Umbilical cord (tissue), 2 donors: ENCODE measurements at places on chromosomes 2 and 18. TPM values are rescaled to one million over a fixed set of nuclear protein-coding genes. Genes with fewer than 3 reads are reported as not detected.

GRCh38 chr2:62991605-62992004 is 59.0 kb upstream of the OTX1 start:
- no peak for DNase-seq

- no peak for DNase-seq
Observed at GRCh38 chr18:58431215-58431614, 197.7 kb downstream of the ALPK2 start.

Gene GCG
- total RNA-seq, result 2.4 TPM

GRCh38 chr2:32963941-32964340 is 17.2 kb downstream of the LTBP1 start:
- DNase-seq, result peak; percentile 52

DNA sequence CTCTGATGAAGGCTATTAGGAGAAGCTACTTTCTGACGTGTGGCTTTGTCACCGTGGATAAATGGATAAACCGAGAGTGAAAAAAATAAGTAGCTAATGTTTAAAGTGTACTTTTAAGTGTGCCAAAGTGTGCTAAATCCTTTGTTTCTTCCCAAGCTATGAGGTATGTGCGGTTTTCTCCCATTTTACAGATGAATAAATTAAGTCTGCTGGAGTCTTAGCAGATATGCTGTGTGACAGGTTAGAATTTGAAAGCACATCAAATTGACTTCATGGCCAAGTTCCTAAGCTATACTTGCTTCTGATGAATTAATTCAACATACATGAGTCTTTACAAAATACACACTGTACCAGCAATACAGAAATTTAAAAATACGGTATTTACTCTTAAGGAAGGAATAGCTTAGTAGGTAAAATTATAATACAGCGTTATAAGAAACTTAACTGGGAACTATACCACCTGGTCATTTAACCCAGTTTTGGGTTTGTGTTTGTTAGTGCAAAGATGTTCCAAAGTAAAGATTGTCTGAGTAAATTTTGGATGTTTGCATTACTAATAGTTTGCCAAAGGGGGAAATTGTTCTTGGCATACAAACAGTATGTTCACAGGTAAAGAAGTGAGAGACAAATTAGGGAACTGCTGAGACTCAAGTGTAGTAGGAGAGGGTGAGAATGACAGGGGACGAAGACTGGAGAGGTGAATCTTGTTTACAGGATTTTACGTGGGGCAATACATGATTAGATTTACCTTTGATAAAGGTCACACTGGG is 1.4 kb downstream of the AGPS start:
- DNase-seq, result no peak

DNA sequence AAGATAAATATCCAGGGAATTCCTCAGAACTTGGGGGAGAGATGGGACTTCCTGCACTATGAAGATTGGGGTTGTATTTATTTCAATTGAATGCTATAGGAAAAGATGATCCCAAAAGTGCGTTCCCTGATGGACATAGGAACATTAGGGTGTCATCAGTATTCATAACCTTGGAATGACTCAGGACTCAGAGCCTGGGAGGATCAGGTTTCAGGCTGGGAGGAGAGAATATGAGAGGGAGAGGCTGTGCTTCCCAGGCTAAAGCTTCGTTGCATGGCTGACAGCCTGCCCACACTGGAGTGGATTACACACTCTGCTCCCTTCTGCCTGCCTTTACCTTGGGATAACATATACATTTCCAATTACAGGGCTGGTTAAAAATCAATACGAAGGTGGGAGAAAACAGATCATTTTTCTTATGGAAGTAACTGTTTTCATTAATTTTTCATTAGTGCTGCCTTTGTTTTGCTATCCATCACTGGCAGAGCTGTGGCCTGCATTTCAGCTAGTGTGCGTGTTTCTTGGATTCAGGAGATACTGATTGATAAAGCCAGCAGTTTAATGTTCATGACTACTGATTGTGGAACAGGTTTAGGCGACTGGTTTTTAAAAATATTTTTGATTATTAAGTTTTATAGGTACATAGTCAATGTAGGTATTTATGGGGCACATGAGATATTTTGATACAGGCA is 118.7 kb downstream of the KCTD1 start:
- peak; percentile 88 for DNase-seq

DNA sequence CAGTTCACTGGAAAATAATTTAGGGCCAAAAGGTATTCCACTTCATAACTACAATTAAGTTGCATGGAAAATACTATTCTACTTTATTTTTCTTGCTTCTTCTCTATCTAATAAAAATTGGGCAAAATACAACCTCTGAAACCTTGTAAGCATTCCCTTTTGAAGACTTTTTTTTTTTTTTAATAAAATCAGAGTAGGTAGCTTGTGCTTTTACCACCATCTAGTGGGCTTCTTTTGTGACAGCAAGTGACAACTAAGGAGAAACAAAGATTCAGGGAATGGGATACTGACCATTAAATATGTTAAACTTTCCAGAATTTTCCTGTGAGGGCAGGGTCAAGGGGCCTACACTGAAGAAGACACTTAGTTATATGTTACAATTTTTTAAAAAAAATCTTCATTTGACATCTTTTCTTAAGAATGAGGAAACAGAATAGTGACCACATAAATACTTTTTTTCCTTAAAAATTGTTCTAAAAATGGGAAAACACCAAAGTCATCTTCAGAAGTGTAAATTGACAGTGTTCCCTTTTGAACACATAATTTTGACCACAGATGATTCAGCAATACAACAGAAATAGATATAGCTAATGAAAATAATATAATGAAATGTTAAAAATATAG is 1183.2 kb upstream of the ACVR2A start:
- peak; percentile 60 for DNase-seq

DNA sequence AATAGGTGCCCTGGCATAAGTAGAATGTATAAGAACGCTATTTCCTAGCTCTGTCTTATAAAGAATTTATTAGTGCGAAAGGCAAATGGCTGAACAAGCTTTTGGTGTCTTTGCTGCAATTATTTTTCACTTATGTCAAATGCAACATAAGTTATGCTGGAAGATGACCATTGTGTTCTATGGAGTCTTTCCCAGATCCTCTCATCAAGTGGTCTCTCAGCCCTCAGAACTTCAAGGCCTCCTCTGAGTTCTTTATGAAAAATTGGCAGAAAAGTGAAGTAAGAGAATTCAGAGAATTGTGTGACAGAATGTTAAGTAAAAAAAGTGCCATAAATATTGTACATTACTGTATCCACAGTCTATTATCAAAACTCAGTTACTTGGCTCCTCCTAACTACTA is 75.2 kb downstream of the RIT2 start:
- no peak for DNase-seq

Gene LYPD1
- total RNA-seq, result 0.72 TPM

Gene SP3
- 125 TPM for total RNA-seq

DNA sequence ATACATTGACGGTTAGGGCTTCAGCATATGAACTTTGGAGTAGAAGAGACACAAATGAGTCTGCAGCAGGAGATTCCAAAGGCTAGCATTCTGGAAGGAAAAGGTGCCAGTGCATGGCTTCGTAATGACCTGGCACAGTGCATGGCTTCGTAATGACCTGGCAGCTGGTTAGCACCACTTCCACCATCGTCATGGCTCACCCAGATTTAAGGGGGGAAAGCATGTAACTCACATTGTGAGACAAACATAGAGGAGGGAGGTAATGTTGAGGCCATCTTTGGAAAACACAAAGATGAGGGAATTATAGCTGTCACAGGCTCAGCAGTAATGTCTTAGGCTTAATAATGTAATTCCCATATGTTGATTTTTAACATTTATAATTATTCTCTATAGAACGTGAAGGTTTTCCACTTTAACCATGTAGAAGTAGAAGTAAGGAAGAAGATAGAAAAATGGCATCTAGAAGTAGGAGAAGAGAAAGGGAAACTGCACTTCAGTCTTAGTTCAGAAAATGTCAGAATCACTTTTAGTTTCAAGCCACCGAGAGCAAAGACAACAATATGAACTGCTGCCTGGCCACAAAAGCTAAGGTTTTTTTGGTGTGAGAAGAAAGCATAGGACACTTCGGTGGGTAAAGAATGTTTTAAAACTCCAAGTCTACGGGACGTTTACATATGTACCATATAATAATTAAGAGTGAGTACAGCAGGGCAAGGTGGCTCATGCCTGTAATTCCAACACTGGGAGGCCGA is 6.8 kb upstream of the STK25 start:
- DNase-seq, result no peak

Gene RGPD8
- 55.9 TPM for total RNA-seq

Gene DLGAP1
- 20.7 TPM for total RNA-seq

DNA sequence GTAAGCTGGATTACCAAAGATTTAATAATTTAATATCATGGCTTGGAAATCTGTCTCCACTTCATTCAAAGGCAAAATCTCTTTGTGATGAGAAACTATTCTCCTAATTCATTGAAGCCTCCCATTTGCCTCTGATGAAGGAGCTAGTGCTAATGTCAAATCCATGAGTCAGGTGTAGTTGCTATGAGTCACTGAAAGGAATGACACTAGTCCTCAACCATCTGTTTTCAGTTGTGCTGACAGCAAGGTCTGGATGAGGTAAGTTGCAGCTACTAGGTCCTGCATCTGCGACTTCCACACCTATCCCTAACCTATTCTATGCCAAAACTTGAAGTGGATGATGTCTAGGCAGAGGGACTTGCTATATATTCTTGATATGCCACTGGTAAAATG is 324.0 kb upstream of the UBE2E3 start:
- no peak for DNase-seq

GRCh38 chr2:80396276-80396675 is 91.7 kb upstream of the LRRTM1 start:
- DNase-seq, result no peak

DNA sequence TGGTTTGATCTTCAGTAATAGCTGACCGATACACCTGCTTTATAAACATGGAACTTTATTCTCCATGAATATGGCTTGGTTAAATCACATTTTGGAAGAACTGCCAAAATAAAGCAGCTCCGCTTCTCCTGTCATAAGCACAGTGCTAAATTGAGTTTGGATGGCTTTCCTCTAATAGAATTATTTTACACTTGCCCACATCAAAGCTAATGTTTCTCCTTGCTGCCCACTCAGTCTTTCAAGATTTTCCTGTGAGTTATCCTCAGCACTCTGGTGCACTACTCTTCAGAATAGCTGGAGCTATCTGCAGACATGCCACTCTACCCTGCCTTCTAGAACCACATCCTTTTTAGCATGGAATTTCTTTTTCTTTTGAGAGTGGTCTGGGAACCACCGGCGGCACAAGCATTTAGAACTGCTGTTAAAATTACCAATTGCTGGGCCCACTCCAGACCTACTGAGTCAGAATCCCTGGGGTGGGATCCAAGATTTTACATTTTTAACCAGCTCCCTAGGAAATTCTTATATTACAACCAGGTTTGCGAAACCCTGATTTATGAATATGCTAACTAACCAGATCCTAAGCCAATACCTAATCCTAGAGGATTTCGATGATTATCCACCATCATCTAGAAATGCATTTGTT is 283.3 kb downstream of the AFF3 start:
- DNase-seq, result no peak

DNA sequence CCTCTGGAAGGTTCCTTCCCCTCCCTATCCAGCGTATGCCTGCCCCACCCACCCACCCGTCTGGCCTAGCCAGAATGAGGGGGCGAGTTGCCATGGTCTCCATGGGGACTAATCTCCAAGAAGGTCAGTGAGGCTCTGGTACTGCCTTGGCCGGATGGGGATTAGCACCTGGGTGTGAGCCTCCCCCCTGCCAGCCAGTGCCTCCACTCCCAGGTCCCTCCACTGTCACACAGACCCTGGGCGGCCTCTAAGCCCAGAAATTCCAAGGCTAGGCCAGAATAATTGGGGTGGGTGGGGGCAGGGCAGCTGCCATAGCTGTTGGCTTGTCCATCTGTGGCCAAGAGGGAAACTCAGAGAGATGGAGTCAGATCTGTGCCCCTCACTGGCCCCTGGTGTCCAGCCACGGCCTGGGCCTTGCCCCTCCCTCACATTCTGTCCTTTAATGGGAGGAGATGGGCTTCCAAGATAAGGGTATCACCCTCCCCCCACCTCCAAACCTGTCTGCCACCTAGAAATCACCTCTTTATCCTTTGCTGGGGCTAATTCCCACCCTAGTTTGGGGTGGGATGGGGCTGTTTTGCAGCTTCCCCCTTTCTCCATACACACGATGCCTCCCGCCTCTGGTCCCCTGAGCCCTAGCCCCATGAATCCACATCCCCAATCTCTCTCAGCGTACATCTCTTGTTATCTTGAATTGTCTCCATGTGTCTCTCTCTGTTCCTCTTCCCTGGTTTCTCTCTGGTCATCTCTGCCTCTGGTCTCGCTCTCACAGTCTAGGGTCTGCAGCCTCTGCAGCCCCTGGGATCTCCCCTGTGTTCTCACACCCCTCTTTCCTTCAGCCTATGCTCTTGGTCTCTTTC is 6.0 kb upstream of the CRYBA2 start:
- no peak for DNase-seq

Gene GATA6
- 53.0 TPM for total RNA-seq

DNA sequence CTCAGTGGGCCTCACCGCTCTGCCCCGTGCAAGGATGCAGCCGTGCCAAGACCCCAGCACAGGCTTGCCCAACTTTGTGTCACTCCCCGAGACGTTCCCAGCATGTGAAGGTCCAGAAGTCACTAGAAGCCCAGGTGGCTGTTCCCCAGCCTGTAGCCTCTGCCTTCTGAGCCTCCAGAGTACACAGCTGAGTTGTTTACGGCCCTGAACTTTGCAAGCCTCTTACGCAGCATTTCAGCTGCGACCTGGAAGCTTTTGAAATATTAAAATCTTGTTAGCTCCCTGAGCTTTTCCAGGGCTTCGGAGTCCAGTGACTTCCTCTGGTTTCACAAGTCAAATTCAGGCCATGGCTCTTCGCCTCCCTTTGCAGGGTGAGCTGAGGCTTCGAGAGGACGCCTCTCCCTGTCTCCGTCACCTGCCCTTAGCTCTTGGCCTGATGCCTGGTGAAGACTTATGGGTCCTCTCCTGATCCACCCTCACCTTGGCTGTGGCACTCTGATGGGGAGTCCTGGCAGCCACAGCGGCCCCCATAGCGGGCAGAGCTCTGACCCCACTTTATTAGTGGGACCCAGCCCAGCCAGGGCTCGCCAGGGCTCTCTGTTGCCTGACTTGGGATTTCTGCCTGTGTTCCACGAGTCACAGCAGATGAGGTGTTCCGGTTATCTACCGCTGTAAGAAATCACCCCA is 76.5 kb upstream of the HPCAL1 start:
- no peak for DNase-seq

- peak; percentile 50 for DNase-seq
Observed at GRCh38 chr2:234178330-234179030, 128.0 kb downstream of the SPP2 start.

Gene IL37
- total RNA-seq, result not detected

GRCh38 chr2:218063896-218064295 is 5.2 kb upstream of the RUFY4 start:
- DNase-seq, result no peak

DNA sequence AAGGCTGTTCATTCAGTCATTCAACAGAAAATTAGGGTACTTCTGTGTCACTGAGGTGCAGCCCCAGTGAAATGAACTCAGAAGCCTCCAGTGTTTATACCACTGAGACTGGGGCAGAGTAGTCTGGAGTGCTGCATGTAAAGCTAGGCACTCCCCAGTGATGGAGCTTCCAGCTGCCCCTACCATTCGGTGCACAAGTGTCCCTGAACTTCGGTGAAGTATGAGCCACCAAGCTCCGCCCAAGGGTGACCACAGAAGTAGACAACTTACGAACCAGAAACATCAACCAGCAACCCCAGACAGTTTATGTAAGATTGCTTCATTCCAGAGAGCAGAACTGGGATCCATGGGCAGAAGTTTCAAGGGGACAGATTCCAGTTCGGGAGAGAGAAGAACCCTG is 70.6 kb upstream of the FOSL2 start:
- DNase-seq, result no peak

GRCh38 chr2:188512456-188512855 is 220.8 kb downstream of the GULP1 start:
- DNase-seq, result peak; percentile 77
